ENCODE measurements at places on chromosomes 4 and X. TPM values are rescaled to one million over a fixed set of nuclear protein-coding genes. Genes with fewer than 3 reads are reported as not detected.

- DNase-seq = no peak
These were observed 39.0 kb downstream of the PLAC8 start for GRCh38 chr4:83075311-83076095.

DNA sequence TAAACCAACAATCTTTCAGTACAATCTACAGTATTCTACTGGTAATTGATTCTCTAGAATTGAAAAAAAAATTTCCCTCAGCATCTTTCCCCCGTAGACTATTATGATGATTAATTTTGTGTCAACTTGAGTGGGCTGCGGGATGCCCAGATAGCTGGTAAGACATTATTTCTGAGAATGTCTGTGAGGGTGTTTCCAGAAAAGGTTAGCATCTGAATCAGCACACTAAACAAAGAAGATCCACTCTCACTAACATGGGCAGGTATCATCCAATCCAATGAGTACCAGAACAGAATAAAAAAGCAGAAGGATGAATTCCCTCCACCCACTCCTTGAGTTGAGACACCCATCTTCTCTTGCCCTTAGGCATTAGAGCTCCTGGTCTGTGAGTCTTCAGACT lies 186.1 kb upstream of the MAB21L2 start:
- no peak for DNase-seq

GRCh38 chr4:19883841-19884240 lies 367.9 kb upstream of the SLIT2 start:
- DNase-seq = no peak

DNA sequence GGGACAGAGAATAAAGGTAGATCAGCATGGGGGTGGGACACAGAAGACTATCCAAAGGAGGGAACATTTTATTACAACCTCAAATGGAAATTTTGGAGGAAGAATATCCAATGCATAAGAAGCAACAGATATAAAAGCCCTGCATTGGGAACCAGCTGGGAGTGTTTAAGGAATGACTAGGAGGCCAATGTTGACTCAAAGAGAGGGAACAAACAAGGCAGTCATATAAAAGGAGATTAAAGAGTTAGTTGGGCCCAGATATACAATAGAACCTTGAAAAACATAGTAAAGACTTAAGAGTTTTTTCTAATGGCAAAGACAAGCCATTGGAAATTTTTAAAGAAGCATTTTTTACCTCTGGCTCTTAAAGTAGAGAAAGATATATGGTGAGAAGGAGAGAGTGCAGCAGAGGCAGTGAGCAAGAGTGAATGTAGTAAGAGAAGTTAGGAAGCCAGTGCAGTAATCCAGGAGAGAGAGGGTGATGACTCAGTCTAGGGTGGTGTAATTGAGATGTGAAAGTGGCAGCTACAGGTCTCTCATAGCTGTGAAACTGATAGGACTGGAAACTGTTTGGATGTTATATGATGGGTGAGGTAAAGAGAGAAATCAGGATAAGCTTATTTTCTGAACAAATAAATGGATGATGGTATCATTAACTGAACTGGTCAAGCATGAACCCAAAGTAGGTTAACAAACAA lies 182.2 kb upstream of the ATOH1 start:
- DNase-seq = no peak

DNA sequence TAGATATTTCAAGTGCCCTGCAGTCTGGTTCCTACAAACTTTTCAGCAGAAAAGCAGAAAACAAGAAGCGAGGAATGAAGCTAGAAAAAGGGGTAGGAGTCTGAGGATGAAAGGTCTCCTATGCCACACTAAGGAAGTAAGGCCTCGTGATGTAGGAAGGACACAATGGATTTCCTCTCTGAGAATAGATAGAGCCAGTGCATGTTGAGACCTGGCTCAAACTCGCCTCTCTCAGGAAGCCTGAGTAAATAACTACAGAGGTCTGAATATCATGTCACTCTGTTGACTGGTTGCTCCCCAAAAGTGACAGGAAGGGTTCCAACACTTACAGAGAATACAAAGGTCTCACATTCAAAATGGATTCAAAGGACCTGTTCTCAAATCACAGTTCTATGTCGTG lies 93.3 kb downstream of the GRIA3 start:
- DNase-seq = no peak

- peak; percentile 6 for DNase-seq
These were observed 35.2 kb upstream of the SMS start for GRCh38 chrX:21905313-21905712.

DNA sequence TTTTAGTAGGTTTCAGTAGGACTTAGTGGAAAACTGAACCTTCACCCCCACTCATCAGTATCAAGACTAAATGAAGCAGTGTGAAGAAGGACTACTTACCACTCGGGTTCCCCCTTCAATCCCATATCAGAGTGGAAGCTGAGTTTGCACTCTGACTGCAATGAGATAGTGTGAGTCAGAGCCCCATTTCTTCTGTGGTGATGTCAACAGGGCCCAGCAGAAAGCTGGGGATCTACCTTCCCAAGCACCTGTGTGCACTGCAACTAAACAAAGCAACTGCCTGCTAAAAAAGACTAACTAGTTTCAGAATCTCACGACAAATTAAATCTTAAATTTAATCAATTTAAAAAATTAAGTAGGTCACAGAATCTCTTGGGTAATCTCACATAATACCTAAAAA lies 1837.0 kb upstream of the PCDH7 start:
- DNase-seq = no peak

- DNase-seq = no peak
These were observed 258.2 kb upstream of the CXorf51A start for GRCh38 chrX:147072747-147073146.

- no peak for DNase-seq
These were observed 100.2 kb downstream of the MAB21L2 start for GRCh38 chr4:150682126-150682525.

GRCh38 chr4:70749313-70749712 lies 27.5 kb downstream of the RUFY3 start:
- DNase-seq = no peak

DNA sequence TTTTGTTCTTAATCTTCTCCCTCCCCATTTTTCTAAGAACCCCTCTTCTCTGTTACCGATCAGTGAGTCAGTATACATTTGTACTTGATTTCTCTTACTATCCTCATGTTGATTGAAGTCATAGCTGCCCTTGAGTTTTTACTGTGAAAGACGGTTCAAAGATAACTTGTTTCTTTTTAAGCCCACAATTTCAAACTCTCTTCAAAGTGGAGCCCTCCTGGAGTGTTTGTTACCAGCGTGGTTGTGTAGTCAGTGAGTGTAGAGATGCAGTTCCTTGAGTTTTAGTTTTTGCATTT lies 7.9 kb downstream of the PPP1R3F start:
- DNase-seq = no peak

GRCh38 chr4:40842725-40843423 lies 93.1 kb downstream of the NSUN7 start:
- DNase-seq = no peak

DNA sequence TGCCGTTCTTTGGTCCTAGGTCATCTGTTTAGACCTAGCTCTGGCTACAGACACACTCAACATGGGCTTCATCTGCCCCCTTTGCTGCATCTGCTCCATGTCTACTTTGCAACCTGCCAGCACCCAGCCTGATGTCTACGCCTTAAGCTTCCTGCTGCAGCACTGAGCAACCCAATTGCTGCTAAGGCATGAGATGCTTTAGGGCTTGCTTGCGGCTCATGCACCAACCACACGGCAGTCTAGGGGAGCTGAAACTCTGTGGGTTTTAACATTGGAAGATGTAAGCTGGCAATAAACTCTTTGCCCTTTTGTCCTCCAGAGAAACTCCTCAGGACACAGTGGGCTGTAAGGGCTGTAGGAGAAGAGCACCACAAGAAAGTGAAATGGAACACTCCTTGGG lies 11.7 kb upstream of the CLNK start:
- DNase-seq = no peak

DNA sequence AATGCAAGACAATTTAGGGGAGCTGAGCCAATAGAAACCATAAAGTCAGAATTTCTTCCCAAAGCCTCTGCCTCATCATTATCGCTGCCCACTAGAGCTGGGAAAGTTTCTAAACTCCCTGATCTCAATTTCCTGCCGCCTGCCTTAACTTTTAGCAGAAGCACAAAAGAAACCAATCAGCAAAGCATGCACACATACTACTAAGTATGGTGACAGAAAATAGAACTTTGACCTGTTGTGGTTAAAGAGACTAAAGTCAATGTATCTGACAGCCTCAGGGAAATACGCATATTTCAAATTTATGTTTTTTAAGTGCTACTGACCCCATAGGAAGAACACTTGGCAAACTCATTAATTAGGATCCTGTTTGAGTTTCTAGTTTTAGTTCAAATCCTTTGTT lies 10.1 kb downstream of the STK26 start:
- DNase-seq = no peak

DNA sequence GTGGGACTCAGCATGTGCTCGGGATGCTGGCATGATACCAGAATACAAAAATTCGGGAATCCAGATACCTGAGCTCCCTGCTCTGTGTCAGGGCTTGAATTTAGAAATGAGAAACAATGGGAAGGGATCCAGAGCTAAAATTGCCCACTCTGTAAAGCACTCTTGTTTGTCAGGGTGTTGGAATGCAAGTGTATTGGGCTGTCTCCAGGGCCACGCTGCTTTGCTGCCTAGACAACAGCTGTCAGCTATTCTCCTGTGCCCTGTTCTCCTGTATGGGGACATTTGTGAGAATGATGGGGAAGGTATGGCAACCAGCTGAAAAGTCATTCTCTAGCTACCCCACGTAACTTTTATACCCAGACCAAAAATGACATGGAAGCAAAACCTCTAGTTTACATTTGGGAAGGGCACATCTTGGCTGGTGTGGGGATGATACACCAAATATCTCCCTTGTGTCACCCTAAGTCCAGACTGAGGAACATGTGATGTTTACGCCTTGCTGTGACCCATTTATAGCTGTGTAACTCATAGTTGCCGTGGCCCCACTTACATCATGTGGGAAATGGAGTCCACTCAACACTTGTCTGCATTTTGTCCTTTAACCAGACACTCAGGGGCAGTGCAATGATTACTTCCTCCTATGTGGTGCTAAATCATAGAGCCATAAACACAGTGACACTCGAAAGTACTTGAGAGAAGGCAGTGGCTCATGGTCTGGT lies 46.6 kb downstream of the SMPX start:
- no peak for DNase-seq

DNA sequence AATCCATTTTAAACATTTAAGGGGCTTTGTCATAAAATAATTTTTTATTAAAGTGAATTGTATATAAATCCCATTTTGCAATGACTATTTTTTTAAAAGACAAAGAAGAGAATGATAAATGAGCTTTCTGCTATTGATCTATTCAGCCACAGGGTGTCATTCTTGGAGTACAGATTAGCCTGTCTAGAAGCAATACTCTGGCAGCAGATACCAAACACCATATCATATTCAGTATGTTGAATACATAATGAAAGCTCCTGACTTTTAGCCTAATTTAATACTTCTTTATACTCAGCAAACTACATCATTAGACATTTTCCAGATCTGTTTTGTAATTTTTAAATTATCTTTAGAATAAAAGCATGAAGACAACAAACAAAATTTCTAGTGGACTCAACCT lies 496.3 kb downstream of the PDGFC start:
- no peak for DNase-seq

GRCh38 chr4:56220261-56220660 lies 167.0 kb downstream of the AASDH start:
- DNase-seq = no peak

- DNase-seq = no peak
These were observed 121.3 kb downstream of the EGF start for GRCh38 chr4:110034026-110034393.

- no peak for DNase-seq
These were observed 2.4 kb downstream of the MAGEA12 start for GRCh38 chrX:152735860-152736511.

- DNase-seq = no peak
These were observed 68.2 kb downstream of the ARHGAP10 start for GRCh38 chr4:147799986-147800555.

- no peak for DNase-seq
These were observed 28.9 kb upstream of the NDUFC1 start for GRCh38 chr4:139331185-139331584.

IGFBP7 gene
- 130 TPM for polyA plus RNA-seq

CXorf38 gene
- 7.2 TPM for polyA plus RNA-seq

MTMR8 gene
- 1.5 TPM for polyA plus RNA-seq

PPP2R2C gene
- 114 TPM for polyA plus RNA-seq

EMCN gene
- polyA plus RNA-seq = 14.8 TPM

GPM6B gene
- polyA plus RNA-seq = 432 TPM

PUDP gene
- 10.9 TPM for polyA plus RNA-seq

H2BW2 gene
- polyA plus RNA-seq = 1.3 TPM

Measured in spinal cord (tissue), 10 donors.